ENCODE measurements at places on chromosomes 11 and 22.

- no peaks in the 10 kb centered on the region for H3K27me3 ChIP-seq
- H3K4me1 ChIP-seq: no peaks in the 10 kb centered on the region
- no peaks in the 10 kb centered on the region for H3K36me3 ChIP-seq
- no peak overlapping the region for H3K27ac ChIP-seq
- no peak for DNase-seq
Observed at GRCh38 chr11:125244166-125244565, 79.6 kb downstream of the PKNOX2 start.

GRCh38 chr11:2526808-2527381 is 82.1 kb downstream of the KCNQ1 start:
- no peaks in the 10 kb centered on the region for H3K36me3 ChIP-seq
- H3K27ac ChIP-seq: no peak overlapping the region
- DNase-seq: peak; percentile 75
- peaks cover 15% of the 10 kb centered on the region for H3K27me3 ChIP-seq

- H3K4me1 ChIP-seq: peaks cover 43% of the 10 kb centered on the region
- no peaks in the 10 kb centered on the region for H3K36me3 ChIP-seq
- peak; percentile 98 for DNase-seq
- peak overlapping the region; percentile 94 for H3K27ac ChIP-seq
- no peaks in the 10 kb centered on the region for H3K27me3 ChIP-seq
Observed at GRCh38 chr22:46754110-46754799, 8.2 kb upstream of the TBC1D22A start.

- H3K36me3 ChIP-seq: no peaks in the 10 kb centered on the region
- H3K27ac ChIP-seq: no peak within 1 kb of the TSS
- no peaks in the 10 kb centered on the region for H3K27me3 ChIP-seq
- no peak for DNase-seq
Observed at GRCh38 chr11:124041254-124041653, at the start of gene OR10G7. Gene OR10G7 (minus strand): TSS chr11:124041325. CDS start chr11:124039001, 2,324 bp downstream.

DNA sequence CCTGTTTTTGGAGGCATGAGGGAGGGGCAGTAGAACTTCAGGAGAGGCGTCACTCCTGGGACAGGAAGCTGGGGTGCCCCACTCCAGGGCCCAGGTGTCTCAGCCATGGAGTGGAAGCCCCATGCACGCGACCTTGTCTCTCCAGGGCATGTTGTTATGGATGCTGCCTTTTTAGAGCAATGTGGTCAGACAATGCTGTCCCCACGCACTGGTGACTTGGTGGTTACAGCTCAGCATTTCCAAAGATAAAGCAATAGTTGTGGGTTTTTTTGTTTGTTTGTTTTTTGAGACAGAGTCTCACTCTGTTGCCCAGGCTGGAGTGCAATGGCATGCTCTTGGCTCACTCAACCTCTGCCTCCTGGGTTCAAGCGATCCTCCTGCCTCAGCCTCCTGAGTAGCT is 22.3 kb downstream of the EIF4G2 start:
- no peak overlapping the region for H3K27ac ChIP-seq
- H3K4me1 ChIP-seq: no peaks in the 10 kb centered on the region
- DNase-seq: no peak
- no peak overlapping the region for H3K4me3 ChIP-seq
- H3K27me3 ChIP-seq: no peaks in the 10 kb centered on the region
- no peaks in the 10 kb centered on the region for H3K36me3 ChIP-seq

Data from osteoblast (primary cell).